Cardiac fibroblast (primary cell): ENCODE measurements at places on chromosomes 2 and 18.
A peak's percentile ranks its signal among the peaks of the same experiment; 100 is the strongest.

GRCh38 chr2:30239986-30240752 is 8.8 kb downstream of the LBH start:
- DNase-seq, result no peak

GRCh38 chr2:8229546-8229986 is 452.3 kb upstream of the ID2 start:
- peak; percentile 76 for DNase-seq

DNA sequence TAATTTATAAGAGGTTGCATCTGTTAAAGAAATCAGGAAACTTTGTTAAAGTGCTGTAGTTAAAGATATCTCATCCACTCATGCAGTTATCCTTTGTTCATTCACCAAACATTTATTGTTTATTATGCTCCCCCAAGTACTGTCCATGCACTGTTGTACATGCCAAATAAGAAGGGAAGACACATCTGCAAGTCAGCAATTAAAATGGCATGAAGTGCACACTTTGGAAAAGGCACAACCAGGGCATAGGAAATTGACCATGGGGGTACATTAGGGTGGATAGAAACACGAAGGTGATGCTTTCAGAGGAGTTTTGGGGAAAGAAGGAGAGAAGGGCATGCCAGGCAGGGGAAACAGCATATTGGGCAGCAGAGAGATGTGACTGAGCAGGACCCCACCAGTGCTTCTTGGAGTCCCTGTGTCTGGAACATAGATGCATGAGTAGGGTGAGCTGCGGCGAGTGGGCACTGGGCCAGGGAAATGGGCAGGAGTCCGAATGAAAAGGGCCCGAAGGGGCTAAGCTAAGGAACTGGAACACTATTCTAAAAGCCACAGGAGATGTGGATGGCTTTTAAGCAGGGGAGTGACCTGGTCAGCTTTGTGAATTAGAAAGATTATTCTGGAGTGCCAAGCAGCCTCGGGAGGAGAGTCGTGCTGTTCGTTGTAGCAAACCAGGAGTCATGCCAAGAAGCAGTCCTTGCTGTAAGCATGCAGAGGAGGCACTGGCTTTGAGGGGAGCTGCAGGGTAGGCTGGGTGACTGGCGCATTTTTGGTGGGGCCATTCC is 316.3 kb downstream of the AGPS start:
- DNase-seq, result no peak

DNA sequence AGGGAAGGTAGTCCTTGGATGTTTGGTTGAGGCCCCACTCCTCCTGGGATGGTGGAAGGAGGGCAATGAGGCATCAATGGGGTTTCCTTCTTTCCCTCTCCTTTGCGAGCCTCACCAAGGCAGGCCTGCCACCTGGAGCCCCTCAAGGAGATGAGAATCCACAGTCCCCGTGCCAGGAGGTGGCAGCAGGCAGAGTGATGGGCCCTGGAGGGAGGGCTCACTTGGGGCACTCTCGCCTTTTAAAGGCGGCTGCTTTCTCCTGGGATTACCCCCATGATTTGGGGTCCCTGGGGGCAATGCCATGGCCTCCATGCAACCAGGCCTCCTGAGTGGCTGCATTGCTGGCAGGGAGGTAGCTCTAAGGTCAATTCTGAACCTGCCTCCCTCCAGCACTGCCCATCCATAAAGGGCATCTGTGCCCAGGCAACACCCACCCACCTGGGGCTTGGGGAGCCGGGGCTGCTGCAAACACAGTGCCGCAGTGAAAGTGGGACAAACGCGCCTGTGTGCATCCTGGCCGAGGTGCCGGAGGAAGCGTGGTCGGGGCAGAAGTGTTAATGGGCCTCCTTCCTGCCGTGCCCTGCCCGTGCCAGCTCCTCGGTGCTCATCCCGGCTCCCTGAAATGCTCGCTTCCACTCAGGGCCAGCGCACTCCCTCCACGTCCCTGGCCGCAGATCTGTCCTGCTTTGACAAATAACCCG is 55.9 kb downstream of the ZFP36L2 start:
- DNase-seq, result no peak

GRCh38 chr2:85959826-85960225 is 71.0 kb upstream of the ST3GAL5 start:
- DNase-seq, result no peak
